ENCODE measurements at places on chromosomes 2 and 18.

GRCh38 chr2:28327581-28327955 is 65.1 kb upstream of the FOSL2 start:
- no peak for DNase-seq

GRCh38 chr2:230202430-230203109 is 17.2 kb downstream of the SP110 start:
- DNase-seq, result no peak

GRCh38 chr18:69677595-69677994 is 270.1 kb downstream of the CD226 start:
- DNase-seq, result no peak

- DNase-seq, result no peak
Observed at GRCh38 chr2:203562268-203562667, 27.2 kb upstream of the RAPH1 start.

DNA sequence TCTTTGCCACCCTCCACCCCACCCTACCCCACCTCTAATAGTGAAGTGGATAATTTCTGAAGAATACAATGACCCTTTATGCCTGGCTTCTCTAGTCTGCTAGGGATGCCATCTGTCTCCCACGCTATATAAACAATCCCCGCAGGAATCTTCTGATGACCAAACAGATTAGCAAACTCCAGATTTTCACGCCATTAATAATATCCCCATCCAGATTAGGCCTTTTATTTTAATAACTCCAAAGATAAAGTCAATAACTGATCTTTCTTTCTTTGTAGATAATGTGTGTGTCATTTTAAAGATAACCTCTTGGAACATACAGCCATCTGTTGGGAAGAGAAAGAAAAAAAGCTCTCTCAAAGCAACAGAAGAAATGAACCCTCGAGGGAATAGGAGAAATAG is 47.9 kb upstream of the CCDC150 start:
- DNase-seq, result no peak

DNA sequence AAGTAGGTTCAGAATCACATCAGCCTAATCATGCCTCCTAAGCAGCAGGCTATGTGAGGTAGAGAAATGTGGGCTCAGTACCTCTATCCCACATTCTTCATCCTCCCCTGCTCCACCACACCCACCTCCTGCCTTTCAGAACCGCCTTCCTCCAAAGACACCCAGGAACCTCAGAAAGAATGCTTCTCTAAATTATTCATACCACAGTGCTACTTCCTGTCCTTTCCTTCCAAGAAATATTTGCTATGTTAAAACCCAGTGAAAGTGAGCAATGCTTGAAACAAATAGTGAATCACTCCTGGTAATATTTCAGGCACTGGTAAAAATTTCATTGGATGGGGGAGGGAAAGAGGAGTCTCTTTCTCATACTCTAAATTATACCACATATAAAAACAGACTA is 24.0 kb upstream of the CREB1 start:
- DNase-seq, result no peak

DNA sequence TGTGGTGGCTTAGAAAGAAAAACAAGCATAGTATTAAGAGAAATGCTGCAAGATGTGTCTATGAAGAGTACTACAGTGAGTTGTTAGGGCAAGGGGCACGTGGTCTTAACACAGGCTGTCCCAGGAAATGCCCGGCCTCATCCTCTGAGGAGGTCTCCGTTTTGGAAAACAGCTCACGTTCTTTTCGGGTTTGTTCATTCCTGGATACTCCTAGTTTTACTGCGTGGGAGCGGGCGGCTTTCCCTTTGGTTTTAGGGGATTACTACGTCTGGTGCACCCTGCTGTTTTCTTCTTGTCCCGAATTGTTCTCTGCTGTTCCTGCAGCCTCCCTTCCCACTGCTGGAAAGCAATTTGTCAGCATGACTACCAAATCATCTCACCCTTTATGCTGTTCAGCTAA is 55.5 kb upstream of the RAB6D start:
- DNase-seq, result no peak

DNA sequence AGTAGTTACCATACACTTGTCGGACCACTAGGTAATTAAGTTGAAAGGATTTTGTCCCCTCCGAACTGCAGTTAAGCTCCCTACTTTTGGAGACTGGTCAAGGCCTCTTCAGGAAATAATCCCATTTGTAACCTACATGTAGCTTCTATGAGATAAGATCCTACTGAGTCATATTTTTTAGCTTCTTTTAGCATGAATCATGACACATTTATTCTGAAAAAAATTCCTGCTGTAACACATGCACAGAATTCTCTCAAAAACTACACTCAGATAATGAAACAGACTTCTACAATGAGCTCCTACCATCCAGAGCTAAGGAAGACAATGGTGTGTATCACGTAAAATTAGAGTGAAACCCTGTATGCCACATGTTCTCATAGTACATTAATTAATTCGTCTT is 100.7 kb upstream of the CCDC195 start:
- DNase-seq, result no peak

DNA sequence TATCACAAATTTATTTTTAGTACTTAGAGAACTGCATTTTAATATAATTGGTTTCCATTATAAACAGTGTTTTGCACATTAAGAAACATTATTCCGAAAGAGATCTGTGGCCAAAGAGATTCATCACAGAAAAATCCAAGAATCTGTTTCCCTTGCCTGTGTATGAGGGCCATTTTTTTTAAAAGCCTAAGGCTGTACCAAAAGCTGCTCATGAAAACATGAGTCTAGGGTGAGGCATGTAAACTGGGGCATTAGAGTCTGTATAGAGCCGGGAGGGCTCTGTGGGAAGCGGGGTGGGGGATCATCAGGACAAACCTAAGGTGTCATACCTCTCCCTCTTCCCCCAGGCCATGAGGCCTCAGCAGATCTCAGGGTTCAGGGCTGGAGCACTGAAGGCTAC is 223.8 kb downstream of the FBXO15 start:
- no peak for DNase-seq

GRCh38 chr2:38301969-38302702 is 74.9 kb downstream of the ATL2 start:
- DNase-seq, result no peak

GRCh38 chr18:77522051-77522675 is 272.5 kb downstream of the GALR1 start:
- no peak for DNase-seq

DNA sequence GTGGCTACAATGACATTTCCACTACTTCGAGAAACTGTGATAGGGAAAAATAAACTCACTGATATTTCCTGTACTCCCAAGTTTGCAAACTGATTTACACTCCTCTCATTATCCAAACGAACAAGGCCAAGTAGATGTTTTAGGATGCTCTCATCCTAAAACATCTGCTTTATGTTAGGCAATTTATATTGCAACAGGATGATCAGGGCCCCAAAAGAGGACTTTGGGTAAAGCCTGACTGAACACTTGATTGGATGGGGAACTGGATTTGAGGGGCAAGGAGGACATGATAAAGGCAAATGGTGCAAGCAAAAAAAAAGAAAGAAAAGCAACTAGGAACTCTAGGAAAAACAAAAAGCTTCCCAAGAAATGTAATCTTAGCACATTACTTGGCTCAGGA is 2.1 kb upstream of the HES6 start:
- no peak for DNase-seq

DNA sequence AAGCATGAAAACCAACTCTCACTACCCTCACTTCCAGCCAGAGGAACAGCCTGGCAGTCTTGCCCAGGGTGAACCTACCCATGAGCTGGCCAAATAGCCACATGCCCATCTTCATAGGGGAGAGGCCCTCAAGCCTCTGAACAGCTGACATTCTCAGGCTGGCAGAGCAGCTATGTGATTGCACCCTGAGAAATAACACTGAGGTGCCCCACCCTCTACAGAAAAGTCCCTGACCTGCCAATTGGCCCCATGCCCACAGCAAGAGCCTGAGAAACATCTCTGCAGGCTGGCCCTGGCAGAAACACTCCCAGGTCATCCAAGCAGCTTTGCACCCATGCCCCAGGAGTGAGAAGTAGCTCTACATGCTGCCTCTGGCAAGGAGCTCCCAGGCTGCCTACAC is 127.4 kb upstream of the OTX1 start:
- no peak for DNase-seq

DNA sequence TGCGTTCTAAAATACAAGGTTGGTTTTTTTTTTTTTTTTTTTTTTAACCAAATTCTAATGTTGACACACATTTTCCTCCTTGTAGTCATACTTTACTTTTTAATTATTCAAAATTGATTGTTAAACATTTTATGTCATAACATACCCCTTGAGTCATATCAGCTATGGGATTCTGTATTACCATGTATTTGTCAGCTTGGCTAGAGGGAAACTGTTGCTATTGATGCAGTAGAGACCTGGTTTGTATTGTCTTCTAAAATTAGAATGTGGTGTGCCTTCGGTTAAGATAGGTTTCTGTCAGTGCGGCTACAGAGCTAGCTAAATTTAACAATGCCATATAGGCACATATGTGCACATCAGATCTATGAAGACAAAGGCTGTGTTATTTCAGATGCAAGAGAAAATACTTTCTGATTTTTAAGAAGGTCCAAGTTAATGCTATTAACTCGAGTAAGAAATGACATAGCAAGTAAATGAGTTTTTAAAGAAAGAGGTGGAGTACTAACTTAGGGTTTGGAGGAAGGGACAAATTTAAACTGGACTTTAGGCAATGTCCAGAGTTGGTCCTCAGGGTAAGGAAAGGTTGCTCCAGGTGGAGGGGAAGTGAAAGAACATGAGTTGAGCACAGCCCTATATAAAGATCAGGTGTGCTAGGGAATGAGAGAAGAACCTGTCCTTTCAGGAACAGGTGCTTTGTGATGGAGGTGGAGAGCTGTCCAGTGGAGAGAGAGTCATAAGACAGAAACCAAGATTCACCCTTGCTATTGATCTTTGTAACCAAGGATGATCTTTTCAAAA is 152.3 kb downstream of the PRPF40A start:
- DNase-seq, result no peak

DNA sequence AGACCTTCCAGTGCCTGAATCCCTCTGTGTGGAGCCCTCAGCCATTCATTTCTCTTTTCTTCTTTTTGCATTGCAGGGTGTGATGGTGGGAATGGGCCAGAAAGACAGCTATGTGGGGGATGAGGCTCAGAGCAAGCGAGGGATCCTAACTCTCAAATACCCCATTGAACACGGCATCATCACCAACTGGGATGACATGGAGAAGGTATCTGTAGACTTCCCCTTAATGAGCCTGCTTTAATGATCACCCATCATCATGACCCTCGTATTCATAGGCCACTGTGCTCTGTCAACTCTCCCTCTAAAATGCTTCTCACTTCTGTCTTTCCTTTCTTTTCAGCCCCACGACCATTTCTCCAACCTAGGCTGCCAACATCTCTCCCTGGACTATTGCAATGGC is 9.5 kb downstream of the ACTG2 start:
- no peak for DNase-seq

DNA sequence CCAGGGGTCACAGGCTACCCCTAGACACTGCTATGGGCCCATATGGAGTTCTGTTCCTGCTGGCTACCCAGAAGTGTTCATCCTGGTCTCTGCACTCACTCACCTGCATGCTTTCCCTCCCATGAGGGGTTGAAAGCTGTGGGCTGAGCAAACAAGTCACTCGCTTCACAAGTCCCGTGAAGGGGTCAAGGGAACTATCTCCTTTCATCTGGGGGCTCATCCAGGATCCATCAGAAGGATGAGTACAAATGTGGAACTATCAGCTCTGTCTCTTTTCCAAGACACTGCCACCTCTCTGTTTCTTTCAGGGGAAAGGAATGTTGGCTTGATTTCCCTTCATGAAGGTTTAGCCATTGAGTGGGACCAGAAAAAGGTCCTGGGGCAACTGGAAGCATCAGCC is 21.7 kb downstream of the SULT1C4 start:
- DNase-seq, result no peak

- no peak for DNase-seq
Observed at GRCh38 chr18:68215931-68216330, 499.0 kb downstream of the TMX3 start.

DNA sequence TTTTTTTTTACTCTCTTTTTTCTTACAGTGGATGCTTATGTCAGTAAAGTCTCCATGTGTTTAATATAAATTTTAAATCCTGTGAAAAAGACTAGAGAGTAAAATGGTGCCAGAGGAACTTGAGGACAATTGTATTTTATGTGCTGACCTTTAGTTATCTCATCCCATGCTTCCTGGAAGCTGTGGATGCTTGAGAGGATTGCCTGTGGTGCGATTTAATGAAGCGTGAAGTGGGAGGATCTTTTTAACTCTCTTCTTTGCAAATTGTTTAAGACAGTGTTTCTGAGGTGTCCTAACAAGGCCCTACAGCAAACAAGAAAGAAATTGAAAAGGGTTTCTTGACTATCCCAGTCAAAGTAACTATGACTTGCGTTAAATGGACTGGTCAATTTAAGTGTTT is 84.2 kb downstream of the DTNA start:
- DNase-seq, result no peak

GRCh38 chr18:46939998-46940571 is 22.7 kb downstream of the KATNAL2 start:
- no peak for DNase-seq

DNA sequence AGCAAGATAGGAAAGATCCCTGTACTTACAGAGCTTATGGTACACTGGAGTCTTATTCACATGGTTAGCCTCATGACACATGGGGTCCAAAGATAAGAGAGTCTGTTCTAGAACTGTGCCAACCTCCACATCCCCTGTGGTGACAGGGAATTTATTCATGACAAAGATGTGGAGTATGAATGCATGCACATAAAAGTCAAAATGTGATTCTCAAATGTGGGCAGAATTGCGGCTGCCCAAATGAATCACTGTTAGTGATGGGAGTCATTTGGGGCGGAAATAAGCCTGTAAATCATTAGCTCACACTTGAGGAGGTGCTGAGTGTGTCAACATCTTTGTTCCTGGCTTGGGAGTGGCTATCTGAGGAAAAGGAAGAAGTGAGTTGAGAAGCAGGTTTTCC is 560.6 kb downstream of the SLC4A3 start:
- no peak for DNase-seq

- no peak for DNase-seq
Observed at GRCh38 chr2:142756430-142756829, 121.0 kb upstream of the KYNU start.

DNA sequence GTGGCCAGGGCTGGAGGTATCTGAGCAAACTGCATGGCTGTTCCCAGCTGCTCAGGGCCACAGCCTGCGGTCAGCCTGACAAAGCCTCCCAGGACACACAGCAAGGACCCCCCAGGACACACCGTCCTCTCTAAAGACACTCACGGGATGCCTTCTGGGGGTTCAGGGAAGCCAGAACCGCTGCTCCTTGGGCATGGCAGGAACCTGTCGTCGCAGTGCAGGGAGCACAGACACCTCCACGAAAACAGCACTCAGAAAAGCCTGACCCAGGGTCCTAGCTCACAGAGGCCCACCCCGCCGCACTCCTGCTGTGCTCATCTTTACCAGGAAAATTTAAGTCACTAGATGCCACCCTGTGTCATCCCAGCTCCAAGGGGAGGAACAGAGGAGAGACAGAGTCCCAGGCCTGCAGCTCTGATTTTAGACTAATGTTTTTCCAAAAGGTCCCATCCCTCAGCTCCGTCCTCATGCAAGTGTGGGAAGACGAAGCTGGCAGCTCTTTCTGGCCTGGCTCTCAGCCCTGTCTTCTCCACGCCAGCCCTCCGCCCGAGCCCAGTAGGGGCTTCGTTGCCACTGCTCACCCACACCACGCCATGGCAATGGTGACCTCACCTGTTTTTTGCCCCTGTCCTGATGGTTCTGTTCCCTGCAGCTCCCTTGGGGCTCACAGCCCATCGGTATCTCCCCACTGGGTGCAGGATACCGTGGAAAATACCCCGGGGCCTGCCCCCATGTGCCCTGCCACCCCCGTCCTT is 23.9 kb upstream of the SLC66A3 start:
- DNase-seq, result no peak
